ENCODE measurements at places on chromosomes 5 and 9.

- DNase-seq: peak; percentile 69
Observed at GRCh38 chr9:2570615-2571479, 50.7 kb upstream of the VLDLR start.

- DNase-seq: no peak
Observed at GRCh38 chr9:131545786-131546335, 538 bp downstream of the PRRT1B start.

DNA sequence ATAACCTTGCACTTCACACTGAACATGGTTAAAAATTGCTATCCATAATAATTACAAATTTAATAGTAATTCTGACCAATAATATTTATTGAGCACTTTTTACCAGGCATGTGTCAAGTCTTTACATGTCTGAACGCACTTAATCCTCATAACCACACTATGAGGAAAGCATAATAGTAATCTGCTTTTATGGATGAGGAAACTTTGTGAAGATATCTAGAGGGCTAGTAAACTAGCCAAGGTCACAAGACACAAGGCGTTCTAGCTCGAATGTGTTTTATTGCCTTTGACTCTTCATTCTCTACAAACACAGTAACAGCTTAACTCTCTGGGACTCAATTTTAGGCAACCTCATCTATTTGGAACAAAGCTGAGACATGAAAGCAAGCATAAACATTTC, 205.1 kb downstream of the ARHGEF28 start:
- peak; percentile 62 for DNase-seq

- no peak for DNase-seq
Observed at GRCh38 chr5:139223481-139223880, 25.3 kb upstream of the SIL1 start.

DNA sequence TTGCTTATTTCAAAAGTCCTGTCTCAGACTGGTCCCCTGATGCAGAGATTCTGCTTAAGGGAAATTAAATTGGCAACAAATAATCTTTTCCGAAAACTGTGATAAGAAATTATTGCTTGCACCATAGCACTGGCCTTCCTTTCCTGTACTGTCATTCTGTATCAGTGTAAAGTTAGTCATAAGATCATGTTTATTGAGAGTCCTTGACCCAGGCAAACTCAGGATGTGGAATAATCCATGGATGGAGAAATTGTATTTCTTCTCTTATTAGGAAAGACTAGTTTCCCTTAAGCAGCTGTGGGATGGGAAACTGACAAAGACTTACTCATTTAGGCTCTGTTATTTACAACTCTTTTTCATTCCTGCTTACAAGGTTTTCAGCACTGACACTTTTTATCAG, 83.0 kb upstream of the RANBP6 start:
- DNase-seq: peak; percentile 96

- no peak for DNase-seq
Observed at GRCh38 chr9:130472184-130472705, 27.5 kb downstream of the ASS1 start.

GRCh38 chr9:27539479-27540441, 10.1 kb upstream of the MOB3B start:
- peak; percentile 82 for DNase-seq

DNA sequence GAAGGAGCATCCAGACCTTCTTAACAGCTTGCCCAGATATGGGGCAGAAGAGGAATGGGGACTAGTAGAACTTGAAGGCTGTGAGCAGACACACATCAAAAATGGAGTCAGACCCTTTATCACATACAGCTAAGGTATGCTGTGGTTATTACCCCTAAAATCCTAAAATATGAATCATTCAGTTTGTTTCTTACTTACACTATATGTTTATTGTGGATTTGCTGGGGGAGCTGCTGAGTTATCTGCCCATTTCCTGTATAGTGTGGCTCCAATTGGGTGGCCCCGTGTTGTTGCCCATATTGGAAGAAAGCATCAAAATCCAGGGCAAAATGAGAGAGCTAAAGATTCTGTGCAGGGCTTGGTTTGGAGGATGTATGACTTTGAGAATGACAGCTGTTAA, 56.9 kb downstream of the AP3S1 start:
- DNase-seq: peak; percentile 2

DNA sequence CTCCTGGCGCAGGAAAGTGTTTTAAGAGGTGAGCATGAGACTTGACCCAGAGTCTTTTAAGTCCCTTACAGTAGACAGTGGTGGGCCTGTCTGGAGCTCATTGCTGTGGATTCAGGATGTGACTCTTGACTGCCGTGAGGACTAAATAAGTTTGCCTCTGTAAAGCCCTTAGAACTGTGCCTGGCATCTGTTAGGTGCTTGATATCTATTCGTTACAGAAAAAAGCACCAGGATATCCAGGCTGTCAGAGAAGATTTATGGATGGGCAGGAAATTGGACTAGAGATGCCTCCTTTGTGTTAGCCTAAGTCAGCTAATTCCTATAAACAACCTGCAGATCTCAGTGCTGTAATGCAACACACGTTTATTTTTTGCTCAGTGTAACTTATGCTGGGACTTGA, 12.6 kb downstream of the ERGIC1 start:
- no peak for DNase-seq

GRCh38 chr5:163177971-163178370, 259.4 kb upstream of the CCNG1 start:
- no peak for DNase-seq
